ENCODE measurements at places on chromosomes 12 and 14.

DNA sequence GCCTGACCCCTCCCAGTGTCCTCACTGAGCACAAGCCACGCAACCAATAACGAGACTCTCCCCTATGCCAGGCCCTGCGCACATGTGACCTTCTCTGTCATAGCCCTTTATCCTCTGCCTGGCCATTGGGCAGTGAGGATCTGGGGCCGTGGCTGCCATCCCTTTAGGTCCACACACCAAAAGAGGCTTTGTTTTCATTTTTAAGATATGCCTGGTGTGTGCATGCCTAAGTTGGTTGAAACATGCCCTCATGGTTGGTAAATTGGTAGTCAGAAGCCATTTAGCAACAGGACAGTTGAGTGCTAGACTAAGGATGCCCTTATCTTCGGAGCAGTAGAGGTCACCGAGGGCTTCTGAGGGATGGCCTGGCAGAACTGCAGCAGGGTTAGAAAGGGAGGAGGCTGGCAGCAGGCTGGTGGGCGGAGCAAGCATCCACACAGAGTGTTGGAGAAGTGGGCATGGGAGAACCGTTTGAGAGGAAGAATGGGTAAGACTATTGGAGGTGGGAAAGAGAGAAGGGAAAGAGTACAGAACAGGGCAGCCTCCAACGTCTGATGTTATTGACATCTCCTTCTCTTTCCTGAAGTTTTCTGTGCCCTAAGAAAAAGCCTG lies 75.1 kb downstream of the SLC24A4 start:
- no peak for DNase-seq

GRCh38 chr12:47276621-47277309 lies 197.0 kb upstream of the AMIGO2 start:
- no peak for DNase-seq

GRCh38 chr14:88834883-88835431 lies 10.5 kb downstream of the TTC8 start:
- DNase-seq, result no peak

GRCh38 chr12:116508145-116509121 lies 50.7 kb upstream of the MAP1LC3B2 start:
- no peak for DNase-seq

- no peak for DNase-seq
Observed at GRCh38 chr14:98593361-98593761, 678.6 kb downstream of the BCL11B start.

DNA sequence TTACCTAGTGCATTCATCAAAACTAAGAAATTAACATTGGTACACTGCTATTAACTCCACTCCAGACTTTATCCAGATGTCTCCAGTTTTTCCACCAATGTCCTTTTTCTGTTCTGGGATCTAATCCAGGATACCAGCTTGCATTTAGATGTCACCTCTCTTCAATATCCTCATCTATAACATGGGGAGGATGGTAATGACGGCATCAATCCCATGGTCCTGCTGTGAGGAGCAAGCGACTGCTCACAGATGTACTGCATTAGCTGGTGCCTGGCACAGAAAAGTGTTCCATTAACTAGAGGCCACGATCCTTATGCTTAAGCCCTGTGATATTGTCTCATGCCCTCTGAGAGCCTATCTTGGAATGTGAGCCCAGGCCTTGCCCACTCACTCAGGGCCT lies 53.8 kb downstream of the CALM1 start:
- DNase-seq, result no peak

DNA sequence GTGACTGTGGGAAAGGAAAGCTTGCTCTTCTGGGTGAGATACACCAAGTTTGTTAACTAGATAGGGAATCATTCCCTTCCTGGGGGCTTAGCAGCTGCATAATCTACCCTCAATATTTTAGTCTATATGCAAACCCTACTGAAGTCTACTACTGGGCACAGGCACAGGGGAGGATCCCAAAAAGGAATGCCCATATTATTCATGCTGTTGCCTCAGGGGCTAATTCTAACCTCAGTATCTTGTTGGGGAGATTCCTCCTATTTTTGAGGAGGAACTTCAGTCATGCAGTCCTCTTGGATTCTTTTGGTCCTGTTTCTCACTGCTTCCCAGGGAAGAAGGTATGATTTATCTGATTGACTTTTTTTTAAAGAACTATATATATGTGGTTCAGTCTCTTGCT lies 58.9 kb upstream of the ANKS1B start:
- no peak for DNase-seq

GRCh38 chr12:81222846-81223592 lies 145.1 kb downstream of the ACSS3 start:
- no peak for DNase-seq

DNA sequence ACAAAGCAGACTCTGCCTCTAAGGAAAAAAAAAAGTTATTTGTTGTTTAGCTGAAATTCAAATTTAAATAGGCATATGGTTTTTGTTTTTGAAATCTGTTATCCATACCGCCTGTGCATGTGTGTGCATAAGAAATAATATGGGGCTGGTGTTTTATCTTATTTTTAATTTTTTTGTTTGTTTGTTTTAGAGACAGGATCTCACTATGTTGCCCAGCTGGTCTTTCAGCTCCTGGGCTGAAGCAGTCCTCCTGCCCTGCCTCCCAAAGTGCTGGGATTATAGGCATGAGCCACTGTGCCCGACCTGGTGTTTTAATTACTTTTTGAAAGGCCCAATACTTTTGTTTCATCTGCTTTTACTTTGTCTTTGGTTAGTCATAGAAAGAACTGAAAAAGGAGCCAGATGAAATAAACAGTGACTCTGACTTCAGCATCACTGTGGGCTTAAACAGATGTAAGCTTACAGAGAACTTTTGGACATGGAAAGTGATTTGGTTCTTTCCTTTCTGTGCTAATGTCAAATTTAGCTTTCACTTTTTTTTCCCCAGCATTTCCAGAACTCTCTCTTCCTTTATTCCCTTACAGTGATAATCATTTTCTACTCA lies 37.2 kb downstream of the SUPT16H start:
- no peak for DNase-seq

DNA sequence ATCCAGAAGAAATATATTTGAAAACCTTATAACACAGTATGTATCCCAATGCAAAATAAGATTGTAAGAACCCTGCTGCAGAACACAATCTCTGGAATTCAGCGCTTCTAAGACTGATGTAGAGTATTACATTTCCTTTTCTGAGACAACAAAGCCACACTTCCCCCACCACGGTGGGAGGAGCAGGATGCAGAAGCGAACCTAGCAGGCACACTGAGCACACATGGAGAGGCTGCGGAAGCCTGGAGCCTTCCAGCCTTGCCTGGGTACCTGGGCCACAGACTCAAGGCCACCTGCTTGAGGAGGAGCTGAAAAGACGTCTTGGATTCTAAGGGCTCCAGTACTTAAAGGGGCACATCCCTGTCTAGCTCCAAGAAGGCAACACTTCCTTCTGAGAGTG lies 46.4 kb downstream of the TCHP start:
- no peak for DNase-seq

GRCh38 chr12:121792607-121793439 lies 665 bp downstream of the RHOF start:
- no peak for DNase-seq

GRCh38 chr14:94787092-94787491 lies 17.2 kb upstream of the GSC start:
- no peak for DNase-seq

DNA sequence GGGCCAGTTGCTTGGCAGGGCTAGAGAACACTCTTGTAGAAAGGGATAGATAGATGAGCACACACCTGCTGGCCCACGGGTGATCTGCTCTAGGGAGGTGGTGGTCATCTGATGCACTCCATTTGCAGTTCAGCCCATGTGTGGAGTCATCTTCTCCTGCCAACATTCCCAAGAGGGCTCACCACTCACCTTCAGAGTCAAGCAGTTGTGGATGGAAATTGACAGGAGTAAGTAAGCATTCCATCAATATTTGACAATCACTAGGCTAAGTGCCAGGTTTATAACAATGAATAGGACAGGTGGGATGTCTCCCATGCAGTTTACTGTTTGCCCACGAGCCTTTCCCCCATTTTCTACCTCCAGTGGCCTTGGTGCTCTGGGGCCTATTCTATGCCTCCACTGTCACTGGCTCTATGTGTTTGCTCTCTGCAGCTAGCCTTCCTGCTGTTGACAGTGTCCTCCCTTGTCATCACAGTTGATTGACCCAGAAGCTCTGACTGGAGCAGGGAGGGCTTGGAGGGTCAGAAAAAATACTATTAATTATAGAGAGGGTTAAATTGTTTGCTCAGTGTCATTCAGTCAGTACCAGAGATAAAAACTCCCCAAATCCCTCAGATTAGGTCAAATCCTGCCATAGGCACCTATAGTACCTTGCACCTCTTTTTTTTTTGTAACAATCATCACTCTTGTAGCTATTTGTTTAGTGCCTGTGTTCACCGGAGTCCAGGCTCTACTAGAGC lies 134.6 kb upstream of the PZP start:
- DNase-seq, result no peak

GRCh38 chr12:50167049-50167828 lies at the start of gene CERS5:
Gene CERS5, minus strand, starts transcription at chr12:50167369. Its CDS starts 72 bp downstream, at chr12:50167297.
- DNase-seq, result peak; percentile 97

DNA sequence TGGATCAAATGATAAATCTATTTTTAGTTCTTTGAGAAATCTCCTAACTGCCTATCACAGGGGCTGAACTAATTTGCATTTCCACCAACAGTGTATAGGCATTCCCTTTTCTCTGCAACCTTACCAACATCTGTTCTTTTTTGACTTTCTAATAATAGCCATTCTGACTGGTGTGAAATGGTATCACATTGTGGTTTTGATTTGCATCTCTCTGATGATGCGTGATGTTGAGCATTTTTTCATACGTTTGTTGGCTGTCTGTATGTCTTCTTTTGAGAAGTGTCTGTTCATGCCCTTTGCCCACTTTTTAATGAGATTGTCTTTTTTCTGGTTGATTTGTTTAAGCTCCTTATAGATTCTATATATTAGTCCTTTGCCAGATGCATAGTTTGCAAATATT lies 67.1 kb downstream of the IFNG-AS1 start:
- DNase-seq, result no peak

DNA sequence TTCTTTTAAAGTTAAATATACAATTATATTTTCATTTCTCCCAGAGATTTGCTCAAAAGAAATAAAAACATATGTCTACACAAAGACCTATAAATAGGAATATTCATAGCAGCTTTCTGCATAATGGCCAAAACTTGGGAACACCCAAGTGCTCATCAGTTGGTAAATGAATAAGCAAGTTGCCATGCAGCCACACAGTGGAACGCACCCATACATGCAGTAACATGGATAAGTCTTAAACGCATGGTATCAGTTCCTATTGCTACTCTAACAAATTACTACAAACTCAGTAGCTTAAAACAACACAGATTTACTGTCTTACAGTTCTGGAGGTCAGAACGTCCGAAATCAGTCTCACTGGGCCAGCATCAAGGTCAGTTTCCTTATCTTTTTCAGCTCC lies 78.5 kb downstream of the DPF3 start:
- no peak for DNase-seq

DNA sequence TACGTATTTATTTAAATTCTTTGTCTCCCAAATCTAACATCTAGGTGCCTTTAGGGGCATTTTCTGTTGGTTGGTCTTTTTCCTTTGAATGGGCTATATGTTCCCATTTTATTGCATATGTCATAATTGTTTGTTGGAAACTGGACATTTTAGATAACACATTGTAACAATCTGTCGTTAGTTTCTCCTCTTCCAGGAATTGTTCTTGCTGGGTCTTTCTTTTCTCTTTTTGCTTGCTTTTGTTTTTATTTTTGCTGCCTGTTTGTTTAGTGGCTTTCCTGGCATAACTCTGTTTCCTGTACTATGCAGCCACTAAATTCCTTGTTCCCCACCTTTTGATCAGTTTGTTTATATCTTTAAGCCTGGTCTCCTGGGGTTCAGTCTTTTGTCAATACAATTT lies 244.3 kb upstream of the RTL1 start:
- DNase-seq, result no peak

GRCh38 chr14:100893228-100893601 lies 10.3 kb downstream of the RTL1 start:
- DNase-seq, result no peak

- DNase-seq, result no peak
Observed at GRCh38 chr12:46915082-46915481, 89.3 kb upstream of the SLC38A4 start.

DNA sequence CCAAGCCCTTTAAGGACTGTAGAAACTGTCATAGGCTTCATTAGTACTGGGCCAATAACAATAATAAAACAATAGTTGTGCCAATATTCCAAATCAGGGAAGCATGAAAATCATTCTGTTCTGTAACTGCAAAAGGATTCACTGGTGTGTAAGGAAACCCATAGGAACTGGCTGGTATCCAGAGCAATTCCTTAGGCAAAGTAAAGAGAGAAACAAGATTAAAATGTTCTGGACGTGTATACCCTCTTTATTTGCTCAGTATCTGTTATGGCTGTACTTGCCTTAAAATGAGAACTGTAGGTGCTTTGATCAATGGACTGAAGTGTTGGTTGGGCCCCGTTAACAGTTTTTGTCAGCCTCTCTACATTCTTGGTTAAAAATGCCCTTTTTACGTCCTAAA lies 72.4 kb upstream of the STAC3 start:
- no peak for DNase-seq

DNA sequence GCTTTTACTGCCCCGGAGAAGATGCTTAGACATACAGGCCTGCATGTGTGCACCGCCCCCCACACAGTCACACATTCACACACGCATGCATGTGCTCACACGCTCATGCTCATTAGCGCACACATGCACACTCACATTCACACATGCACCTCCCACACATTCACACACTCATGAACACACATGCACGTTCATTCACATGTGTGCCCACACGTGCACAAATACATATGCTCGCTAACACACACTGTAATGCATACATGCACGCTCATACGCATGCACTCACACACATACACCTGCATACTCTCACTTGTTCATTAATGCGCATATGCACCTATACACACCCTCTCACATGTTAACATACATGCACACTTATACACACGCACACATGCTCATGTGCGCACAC lies 21.9 kb downstream of the TMEM132C start:
- no peak for DNase-seq

DNA sequence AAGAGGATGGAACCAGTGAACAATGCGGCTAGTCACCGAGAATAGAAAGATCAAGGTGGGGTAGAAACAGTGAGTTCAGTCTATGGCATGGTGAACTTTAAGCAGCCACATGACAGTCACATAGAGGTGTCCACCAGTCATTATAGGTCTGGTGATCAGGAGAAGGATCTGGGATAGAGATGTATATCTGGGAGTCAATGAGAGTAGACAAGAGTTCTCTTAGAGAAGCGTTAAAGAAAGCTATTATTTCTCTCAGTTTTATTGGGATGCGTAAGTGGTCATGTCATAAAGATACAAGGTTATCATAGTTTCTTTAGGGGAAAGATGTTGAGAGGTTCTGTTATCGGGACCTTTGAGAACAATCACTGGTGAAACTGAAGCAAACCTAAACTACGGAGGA lies 136.1 kb upstream of the SLC38A2 start:
- DNase-seq, result no peak

- DNase-seq, result no peak
Observed at GRCh38 chr12:78176643-78177042, 345.9 kb downstream of the NAV3 start.

DNA sequence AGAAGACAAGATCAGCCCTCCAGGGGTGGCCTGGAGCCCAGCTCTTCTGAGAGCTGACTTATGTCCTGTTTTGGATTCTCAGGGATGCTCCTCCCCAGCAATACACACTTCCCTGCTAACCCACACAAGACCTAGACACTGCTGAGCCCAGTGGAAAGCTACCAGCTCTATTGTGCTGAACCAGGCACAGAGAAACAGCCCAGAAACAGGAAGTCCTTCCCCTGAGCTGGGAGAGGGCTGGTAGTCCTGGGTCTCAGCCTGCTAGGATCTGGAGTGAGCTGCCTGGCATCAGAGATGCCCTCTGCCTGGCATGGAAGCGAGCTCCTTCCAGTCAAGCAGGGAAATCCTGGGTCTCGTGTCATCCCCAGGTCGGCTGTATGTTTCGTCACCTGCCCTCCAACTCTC lies 1.2 kb upstream of the LAG3 start:
- no peak for DNase-seq

All from vagina (tissue), 2 donors.